ENCODE measurements at places on chromosomes 13 and 19.

DNA sequence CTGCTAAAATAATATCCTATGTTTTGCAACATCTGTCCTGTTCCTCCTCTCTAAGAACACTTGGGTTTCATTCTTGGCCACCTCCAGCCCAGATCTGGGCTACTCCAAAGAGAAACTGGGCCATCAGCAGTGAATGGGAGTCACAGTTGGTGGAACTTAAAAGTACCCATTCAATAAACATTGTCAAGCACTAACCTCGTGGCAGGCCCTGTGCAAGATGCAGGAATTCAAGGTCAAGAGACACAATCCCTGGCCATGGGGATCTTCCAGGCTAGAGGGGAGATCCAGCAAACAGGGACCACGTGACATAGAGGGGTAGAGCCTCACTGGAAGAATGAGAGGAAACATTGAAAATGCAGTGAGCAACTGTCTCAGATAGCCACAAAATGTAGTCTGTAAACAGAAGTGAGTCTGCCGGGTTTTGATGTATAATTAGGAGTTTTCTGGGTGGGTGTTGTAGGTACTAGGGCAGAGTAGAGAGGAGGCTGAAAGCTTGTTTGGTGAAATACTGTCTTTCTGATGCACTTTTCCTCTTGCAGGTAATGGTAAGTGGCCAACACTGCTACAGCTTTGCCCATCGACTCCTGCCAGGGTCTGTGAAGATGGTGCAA, 14.8 kb upstream of the EID2 start:
- DNase-seq: no peak

GRCh38 chr13:66844933-66845332, 385.2 kb downstream of the PCDH9 start:
- no peak for DNase-seq

DNA sequence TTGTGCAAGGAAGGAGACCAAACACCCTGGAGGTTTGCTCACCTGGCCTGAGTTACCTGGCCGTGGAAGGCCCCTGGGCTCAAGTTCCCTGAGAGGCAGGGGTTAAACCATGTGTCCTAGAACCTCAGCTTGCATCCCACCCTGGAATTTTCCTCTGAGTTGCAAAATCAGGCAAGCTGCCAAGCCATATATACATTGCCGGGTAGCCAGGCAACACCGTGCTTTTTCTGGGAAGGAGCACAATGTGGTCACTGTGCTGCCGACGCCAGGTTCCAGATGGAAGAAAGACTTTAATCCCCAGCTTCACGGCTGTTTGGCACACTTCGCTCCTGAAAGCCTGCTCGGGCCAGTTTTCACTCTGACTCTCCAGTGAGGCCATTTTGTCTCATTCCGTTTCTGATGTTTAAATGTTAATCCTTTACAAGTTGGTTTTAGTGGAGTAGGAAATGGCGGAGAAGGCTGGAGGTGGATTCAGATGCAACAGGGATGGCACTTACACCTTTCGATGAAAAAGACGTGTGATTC, 60.1 kb upstream of the PEG3 start:
- DNase-seq: no peak

DNA sequence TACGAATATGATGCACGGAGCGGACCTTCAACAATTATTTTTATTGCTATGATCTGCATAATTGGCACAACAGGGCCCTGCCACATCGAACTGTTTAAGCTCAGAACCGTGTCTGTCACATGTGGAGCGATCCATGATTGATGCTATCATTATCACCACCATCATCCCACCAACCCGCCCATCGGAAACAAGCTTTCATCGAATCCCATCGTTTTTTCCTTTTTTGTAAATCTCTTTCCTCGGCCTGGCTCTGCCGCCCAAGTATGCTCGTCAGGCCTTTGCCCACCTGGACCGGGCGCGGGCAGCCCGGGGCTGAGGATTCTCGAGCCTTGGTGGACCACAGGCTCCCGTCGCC, 533 bp upstream of the DCAF15 start:
- no peak for DNase-seq

DNA sequence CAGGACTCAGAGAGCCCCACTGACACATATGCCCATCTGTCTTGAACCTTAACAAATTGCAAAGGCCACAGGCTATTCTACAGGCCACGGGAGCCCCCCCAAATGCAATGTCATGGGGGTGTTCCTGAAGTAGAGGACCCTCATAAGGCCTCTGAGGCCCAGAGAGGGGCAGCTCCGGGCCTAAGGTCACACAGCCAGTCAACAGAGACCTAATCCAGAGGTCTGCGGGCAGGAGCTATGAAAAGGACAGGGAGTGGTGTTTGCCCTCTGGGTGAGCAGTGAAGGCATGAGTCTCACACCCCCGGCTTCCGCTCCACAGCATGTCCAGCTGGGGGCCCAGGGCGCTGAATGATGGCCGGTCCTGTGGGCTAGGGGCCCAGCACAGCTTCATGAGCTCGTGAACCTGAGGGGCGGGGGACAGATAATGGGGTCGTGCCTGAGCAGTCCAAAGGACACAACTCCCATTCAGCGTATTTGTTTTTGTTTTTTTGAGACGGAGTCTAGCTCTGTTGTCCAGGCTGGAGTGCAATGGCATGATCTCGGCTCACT, 5.3 kb upstream of the INSL3 start:
- no peak for DNase-seq

GRCh38 chr13:49532593-49532992, 36.8 kb downstream of the PHF11 start:
- DNase-seq: no peak

DNA sequence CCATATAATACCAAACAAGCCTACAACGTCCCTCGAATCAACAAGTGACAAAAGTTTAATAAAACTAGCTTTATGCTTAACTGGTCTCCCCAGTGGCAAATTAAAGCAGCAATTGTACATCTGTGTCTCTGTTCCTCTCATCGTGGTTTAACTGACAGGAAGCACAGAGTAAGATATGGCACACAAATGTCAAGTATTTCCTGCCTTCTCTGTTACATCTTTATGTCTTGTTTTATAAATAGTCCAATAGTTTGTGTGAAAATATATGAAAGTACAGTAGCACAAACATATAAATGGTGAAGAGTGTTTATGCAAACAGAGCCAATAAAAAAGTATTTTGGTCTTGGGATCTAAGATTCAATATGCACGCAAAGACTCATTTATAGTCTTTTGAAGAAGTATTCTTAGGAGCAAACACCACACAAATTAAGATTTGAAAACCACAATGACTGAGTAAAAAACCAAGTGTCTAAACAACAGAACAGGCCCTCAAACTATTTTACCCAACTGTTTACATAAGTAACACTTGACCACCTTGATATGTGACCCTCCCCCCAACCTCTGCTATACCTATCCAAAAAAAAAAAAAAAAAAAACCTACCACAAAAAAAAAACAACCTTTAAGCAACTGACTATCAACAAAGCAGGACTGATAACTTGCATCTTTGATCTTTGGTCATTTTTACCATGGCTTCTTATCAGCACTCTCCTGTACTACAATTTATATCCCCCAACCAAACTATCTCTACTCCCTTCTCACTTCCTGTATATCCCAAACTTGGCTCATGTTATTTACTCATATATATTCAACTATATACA, 14.0 kb downstream of the ELF1 start:
- no peak for DNase-seq

GRCh38 chr19:55426042-55426441, 17.1 kb downstream of the SHISA7 start:
- DNase-seq: no peak

DNA sequence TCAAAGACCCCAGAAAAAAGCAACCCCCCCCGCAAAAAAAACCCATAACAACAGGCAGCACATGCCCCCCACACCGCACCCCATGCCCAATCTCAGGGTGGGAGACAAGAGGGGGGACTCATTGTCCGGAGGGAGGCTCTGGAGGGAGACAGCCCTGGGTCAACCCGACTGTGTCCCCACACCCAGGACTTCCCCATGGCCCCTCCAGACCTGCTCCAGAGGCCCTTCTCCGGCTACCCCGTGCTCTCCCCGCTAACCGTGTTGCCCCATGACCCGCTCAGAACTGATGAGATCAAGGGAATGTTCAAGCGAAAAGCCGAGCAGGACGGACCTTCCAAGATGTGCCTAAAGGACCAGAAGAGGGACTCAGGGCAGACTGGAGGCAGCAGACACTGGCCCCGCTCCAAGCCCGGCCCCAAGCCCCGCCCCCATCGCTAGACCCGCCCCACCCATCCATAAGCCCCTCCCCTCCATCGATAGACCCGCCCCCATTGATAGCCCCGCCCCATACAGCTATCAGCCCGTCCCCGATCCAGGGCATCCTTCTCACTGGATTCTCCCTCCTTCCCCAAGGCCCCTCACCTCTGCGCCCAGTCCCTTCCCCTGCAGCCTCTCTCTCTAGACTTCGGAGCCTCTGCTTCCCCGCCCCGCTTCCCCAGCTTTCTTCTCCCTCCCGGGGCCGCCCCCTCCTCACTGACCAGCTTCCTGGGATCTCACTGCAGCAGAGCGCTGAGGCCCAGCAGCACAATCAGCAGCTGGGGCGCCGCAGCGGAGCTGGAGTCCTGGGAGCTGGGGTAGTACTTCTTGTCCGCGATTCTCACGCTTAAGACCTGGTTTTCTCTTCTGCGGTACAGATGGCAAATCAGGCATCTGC, 2.2 kb downstream of the BST2 start:
- peak; percentile 37 for DNase-seq

DNA sequence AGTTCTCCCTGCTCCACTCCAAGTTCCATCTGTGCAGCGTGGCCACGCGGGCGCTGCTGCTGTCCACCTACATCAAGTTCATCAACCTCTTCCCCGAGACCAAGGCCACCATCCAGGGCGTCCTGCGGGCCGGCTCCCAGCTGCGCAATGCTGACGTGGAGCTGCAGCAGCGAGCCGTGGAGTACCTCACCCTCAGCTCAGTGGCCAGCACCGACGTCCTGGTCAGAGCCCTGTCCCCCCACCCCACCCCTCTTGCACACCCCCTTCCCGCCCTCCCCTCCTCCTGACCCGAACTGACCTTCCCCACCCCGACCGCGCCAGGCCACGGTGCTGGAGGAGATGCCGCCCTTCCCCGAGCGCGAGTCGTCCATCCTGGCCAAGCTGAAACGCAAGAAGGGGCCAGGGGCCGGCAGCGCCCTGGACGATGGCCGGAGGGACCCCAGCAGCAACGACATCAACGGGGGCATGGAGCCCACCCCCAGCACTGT, 11.6 kb downstream of the FUZ start:
- DNase-seq: no peak
